ENCODE measurements at places on chromosomes 3 and 15.

DNA sequence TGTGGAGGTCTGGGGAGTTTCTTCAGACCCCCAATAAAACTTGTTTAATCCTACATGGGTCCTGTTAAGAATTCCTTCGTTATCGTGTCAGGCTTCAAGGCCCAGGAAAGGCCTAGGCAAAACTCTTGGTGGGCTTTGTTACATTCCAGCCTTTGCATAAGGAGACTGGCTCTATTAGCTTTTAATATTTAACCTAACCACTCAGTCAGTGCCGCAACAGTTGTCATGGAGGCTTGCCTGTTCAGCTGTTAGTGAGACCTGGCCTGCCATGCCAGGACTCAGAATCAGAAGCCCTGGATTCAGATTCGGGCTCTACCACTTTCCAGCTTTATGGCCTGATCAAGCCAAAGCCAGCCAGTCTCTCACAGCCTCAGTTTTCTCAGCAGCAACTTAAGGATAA, 19.6 kb downstream of the EIF1B start:
- no peak for DNase-seq

- DNase-seq: no peak
Measured at GRCh38 chr3:149653136-149653535, 4.7 kb downstream of the WWTR1 start.

DNA sequence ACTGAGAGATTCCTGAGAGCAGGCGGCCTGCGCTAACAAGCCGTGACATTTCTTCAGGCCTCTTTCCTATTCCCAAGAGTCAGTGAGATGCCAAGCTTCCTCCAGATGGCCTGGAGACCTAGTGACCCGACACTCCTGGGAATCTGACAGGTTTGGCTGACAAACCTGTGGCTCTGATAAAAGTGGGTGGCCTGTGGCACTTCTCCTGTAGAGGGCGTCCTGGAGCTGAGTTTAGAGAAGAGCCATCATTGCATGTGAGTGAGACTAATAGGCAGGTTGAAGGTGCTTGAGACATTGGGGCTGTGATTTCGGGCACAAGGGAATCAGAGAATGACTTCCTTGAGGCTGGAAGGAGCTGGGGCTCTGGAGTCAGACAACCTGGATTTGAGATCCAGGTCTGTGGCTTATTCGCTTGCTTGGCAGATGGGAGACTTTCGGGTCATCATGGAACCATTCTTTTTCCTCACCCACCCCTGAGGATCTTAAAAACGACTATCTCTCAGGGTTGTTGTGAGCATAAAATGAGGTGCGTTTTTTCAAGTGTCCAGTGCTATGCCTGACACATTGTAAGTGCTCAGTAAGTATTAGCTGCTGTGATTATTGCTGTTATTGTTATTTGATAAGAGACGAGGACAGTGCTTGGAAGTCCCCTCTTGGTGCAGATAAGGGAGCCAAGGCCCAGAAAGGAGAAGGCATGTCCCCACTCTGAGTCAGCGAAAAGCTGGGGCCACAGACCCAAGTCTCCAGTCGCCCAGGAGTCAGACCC, 77.2 kb downstream of the SCN10A start:
- DNase-seq: peak; percentile 39

GRCh38 chr3:67898916-67899315, 244.5 kb upstream of the SUCLG2 start:
- DNase-seq: peak; percentile 61

- DNase-seq: no peak
Measured at GRCh38 chr3:186290796-186291195, 71.2 kb downstream of the DGKG start.

- DNase-seq: no peak
Measured at GRCh38 chr3:28982906-28983305, 298.0 kb upstream of the RBMS3 start.

- DNase-seq: no peak
Measured at GRCh38 chr3:157077565-157077991, 82.4 kb downstream of the CCNL1 start.

DNA sequence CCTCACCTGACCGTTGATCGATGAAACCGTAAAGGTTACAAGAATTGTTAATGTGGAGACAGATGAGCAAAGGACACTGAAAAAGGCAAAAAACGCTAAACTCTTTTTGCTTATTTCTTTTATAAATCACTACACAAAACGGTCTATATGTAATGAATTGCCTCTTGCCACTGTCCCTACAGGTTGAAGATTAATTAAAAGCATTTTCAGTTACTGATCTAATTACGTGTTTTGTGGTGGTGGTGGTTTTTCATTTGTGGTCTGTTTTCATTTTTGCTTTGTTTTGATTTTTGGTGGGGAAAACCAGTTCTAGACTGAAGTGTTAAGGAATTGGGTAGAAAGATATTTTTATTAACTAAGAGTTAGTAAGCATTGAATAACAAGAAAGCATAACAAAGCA, 299.2 kb upstream of the LRRN1 start:
- no peak for DNase-seq

- DNase-seq: no peak
Measured at GRCh38 chr15:99619712-99620111, 53.9 kb downstream of the MEF2A start.

- DNase-seq: peak; percentile 32
Measured at GRCh38 chr3:46208167-46208704, at the start of gene CCR1. TSS of gene CCR1 (minus strand) at chr3:46208313. CDS start at chr3:46204313, 4,000 bp downstream.

- no peak for DNase-seq
Measured at GRCh38 chr3:107365051-107365450, 12.2 kb upstream of the CCDC54 start.

All from OCI-LY7 (cell line).